EH (cell line): ENCODE measurements at places on chromosomes 6 and 20.

GRCh38 chr6:43862925-43863324, 92.9 kb downstream of the VEGFA start:
- no peak for DNase-seq

DNA sequence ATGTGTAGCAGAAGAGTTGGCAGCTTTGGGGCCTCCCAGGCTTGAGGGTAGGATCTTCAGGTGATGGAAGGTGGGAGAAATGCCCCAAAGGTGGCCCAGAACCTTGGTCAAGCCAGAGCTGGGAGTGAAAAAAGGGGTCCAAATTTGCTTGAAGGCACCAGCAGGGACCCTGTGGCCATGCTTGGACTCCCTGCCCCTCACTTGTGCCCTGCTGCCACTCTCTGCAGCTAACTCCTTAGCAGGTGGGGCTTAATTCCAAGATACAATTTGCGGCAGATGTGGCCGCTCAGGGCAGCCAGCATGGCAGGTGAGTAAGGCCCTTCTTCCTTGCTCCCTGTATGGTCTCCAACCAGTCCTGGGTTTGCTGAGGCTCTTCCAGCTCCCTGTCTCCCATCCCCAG, 285.0 kb upstream of the RNF24 start:
- no peak for DNase-seq

GRCh38 chr20:57666106-57666833, 43.5 kb downstream of the PMEPA1 start:
- no peak for DNase-seq

DNA sequence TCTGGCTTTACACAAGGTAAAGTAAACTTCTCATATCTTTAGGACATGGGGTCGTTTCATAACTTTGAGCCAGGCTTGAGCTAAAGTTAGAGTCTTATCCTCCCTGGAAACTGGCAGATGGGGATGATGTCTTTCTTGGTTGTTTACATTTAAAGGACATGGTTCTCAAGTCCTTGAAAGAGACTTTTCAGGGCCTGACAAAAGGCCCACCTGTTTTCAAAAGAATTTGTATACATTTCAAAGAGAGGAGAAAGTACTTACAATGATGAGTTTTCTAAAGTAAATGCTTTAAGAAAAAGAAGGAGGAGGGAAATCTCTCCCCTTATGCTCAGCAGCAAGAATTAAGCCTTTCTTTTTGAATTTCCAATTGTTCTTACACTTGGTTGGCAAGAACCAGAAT, 45.7 kb upstream of the TINAG start:
- DNase-seq: no peak

DNA sequence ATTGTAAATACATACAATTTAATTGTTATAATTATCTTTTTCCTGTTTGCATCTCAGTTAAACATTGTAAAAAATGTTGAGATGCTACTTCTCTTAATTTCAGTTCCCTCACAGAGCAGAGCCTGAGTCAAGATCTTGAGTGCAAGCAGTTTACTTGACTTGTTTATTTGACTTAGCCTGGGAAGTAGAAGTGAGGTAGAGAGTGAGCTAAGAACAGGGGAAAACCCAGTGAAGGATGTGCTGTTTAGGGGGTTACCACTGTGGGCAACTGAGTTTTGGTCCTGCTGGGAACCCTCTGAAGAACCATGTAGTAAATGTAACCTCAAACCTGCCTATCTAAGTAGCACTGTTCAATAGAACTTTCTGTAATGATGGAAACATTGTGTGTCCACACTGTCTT, 495.2 kb upstream of the FLRT3 start:
- DNase-seq: no peak

DNA sequence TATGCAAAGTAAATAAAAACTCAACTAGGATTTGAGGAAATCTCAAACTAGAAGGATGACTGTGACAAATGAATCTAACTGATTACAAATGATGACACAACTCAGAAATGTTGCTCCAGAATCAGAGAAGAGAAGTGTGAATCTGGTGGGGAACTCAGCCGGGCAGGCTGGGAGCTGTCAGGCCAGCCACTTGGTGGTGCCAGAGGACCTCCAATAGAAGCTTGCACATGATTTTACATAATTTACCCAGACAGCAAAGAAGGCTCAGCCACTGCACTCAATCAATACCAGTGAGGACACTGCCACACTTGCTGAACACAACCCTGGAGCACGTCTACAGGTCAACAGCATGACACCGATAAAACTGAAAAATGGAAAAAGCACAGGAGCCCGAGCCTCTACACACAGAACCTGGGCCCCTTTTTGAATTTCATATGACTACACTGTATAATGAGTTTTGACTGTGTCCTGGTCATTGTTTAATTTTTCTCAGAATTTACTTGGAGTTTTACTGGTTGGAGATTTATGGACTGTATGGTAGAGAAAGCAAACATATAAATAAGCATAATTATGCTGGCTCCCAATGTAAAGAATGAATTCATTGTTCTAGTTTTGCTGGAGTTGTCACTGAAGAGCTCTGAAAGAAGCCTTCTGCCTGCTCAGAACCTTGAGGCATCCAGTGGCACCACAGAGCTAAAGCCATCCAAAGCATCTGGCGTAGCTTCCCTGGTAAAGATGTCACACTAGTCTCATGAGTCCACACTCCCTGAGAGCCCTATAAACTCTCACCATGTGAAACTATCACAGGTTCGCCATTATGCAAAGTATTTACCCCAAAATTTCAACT, 296.5 kb downstream of the THBS2 start:
- peak; percentile 91 for DNase-seq

DNA sequence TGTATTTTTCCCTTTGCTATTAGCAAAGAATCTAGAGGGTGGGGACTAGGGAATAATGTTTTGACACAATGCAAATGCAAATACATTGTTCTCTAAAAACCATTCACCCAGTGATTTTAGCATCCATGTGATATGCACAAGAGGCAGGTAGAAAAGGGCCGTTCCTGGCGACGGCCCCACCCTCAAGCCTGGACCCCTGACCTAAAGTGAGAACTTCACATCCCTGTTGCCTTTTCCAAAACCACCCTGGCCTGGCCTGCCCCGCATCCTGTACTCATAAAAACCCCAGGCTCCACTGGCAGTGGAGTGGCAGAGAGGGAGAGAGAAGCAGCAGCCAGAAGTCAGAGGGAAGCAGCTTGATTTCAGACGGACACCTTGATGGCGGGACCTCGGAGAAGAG, 48.5 kb downstream of the MAP1LC3A start:
- no peak for DNase-seq

GRCh38 chr6:87641065-87641692, 51.2 kb downstream of the ORC3 start:
- no peak for DNase-seq

DNA sequence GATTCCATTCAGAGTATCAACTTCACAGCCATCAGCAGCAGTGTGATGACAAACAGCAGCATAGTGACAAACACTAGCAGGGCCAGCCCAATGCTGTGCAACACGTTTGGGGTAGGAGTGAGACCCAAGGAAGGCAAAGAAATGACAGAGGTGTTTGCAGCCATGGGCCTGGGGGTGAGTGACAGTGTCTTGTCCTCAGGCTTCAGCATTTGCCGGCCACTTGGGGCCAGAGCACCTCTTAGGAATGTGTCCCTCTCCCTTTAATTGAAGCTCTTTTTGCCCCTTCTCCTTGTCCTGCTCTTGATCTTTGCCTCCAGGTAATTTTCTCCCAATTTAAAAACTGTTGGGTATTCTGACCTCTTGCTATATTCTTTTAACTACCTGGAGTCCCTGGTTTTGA, 84.4 kb downstream of the HS3ST5 start:
- DNase-seq: no peak

DNA sequence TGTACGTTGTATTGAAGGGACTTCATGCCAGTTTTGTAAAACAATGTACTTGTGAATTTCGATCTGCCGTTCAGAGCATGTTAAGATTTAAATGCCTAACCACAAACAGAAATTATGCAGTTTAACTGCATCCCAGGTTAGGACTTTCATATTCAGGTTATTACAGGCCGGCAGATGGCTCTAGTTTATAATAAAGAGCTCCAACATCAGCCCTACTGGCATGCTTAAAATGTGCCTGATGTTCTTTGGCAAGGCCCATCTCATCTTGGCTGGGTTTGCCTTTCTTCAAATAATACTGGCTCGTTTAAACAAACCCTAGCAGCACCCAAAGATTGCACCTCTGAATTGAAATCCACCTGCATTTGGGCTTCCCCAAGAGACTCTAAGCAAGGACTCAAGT, 169.3 kb upstream of the RIN2 start:
- DNase-seq: peak; percentile 27

DNA sequence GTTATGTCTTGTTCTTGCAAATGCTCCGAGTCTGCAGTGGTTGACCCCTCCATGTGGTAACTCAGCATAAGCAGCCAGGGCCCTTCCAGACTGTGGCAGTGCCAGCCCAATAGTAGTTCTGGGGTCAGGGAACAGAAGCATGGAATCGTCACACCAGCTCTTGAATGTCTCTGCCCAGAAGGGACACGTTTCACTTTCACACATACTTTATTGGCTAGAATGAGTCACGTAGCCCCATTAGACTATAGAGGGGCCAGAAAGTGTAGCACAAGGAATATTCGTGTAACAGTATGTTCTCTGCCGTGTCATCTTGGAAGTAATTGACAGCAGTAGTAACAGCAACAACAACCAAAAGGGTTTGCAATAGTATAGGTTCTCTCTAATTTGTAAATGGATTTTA, 254.7 kb downstream of the FARS2 start:
- no peak for DNase-seq

DNA sequence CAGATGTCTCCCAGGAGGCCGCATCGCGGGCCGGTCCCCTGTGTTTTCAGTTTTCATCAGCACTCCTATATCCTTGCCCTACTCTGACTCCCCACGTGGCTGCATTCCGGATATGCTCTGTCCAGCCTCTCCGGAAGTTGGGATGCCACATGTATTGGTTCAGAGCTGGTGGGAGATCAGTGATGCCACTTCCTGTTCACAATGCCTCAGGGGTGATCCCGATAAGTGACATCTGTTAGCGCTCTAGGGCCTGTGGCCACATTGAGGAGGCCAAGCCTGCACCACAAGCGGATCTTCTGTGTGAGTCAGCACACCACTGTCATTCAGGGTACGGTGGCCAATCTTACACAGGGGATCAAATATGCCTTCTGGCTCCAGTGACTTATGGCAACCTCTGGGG, 57.8 kb downstream of the PPP1R3G start:
- DNase-seq: peak; percentile 11

DNA sequence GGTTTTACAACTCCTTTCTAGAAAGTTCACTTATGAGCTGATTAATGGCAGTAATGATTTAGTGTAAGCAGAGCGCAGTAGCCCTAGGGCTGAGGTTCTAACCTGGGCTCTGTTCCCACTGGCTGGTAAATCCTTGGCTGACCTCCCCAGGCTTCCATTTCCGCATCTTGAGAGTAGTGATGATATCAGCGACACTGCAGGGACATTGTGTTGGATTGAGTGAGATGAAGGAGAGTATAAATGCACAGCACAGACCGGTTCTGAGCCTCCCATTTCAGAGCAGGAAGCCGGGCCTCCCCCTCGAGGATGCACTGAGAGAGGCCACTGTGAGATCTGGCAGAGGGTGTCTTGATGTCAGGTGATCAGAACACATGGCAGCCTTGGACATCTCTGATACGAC, 477.2 kb upstream of the SULF2 start:
- DNase-seq: no peak

DNA sequence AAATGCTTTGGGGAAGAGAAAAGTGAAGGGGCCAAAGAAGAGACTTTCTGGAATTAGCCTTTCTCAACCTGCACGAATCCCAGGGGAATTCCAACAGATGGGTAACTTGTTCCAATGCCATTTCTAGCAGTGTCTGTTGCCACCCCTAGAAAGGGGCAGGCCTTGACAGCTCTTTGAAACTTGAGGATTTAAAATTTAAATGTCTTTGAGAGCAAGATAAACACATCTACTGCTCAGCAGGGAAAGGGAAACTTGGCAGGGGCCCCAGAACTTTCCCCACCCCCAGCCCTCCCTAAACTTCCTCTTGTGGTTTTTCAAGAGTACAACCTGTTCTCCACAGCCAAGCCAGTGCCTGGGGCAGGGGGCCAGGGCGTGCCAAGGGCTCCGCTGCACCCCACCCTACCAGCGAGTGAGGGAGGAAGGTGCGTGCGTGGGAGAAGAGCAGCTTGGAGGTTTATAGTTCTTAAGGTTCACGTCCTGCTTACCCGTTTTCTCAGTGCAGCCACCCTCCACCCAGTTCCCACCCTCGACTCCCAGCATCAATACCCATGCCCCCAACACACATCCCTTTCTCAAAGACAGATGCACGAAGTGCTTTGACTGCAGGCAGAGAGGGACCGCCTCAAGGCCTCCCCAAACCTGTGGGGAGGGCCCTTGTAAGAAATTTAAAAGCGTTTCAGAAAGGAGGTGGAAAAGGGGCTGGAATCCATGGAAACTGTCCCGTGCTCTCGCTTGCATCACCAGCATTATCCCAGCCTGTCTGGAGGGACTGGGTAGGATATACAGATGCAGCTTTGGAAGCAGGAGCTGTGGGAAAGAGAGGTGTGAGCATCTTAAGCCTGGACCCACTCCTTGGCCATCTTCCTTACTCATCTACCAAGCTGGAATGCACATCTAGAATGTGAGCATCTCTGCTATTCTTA, 4.5 kb upstream of the TAF8 start:
- peak; percentile 79 for DNase-seq

GRCh38 chr6:47069156-47069555, 27.0 kb upstream of the ADGRF1 start:
- no peak for DNase-seq

DNA sequence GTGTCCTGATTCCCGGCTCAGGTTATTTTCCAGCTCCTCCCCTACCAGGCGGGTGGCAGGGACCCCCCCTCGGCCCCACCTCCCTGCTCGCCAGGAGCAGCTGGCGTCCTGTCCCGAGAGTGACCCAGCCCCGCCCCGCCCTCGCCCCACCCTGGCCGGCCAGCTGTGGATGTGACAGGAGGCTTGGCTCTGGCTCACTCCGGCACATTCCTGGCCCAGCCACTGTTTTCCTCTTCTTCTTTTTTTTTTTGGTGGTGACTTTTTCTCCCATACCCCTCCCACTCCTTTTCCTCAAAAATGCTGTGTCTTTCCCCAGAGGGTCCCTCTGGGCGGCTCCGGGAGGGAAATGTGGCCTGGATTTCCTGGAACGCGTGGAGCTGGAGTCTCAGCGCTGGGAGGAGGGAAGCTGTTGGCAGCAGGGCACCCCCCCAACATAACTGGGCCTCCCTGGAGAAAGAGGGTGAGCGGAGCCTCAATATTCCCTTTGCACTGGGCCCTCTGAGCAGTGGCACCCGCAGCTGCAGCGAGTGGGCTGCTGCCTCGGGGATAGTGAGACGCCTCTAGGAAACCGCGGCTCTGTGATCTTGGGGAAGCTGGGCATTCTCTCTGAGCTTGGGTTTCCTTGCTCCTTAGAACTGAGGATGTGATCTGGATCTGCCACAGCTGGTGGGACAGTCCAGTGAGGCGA, 28.3 kb upstream of the CSNK2A1 start:
- DNase-seq: peak; percentile 18

GRCh38 chr20:23178806-23179205, 92.7 kb upstream of the CD93 start:
- DNase-seq: no peak

DNA sequence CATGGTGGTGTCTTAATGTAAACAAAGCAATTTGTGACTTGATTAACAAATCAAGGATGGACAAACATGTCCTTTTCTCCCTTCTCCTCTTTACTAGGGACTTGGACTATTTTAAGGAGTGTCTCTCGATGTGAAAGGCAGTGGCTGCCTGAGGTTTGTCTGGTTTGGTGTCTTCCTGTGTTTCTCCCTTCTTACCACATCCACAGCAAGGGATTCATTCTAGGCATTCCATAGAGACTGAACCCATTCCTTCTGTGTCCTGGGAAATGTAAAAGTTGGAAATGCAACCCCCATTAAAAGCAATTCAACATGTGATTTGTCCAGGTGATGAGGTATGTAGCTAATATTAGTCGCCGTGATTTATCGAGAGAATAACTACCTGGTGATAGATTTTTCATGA, 15.9 kb downstream of the NRN1 start:
- DNase-seq: peak; percentile 40

GRCh38 chr6:128438393-128438792, 82.0 kb downstream of the PTPRK start:
- peak; percentile 14 for DNase-seq
